Kidney (tissue), 22 donors: ENCODE measurements at places on chromosomes 2 and 18.

DNA sequence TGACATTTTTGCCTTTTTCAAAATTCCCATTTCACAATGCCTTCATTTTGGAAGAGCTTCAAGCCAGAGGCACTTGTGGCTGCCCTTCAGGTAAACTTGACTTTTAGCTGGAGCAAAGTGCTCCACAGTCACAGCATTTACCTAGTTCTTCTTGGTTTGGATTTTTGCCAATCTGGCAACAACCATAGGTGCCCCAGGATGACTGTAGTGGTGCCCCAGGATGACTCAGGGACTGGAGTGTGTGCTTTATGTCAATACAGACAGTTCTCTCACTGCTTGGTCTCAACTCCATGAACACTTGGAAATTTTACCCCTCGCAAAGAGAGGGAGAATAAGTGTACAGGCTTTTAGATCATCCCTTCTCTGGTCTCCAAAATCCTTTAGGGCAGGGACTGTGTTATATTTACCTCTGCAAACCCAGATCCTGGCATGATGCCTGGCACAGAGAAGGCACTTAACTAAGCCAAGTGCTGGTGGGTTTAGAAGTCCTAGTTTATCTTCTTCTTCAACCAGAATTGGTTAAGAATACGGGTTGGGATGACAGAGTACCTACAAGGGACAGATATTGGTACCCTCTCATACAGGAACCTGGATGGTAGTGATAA lies 15.3 kb upstream of the PTPN4 start:
- DNase-seq = no peak

DNA sequence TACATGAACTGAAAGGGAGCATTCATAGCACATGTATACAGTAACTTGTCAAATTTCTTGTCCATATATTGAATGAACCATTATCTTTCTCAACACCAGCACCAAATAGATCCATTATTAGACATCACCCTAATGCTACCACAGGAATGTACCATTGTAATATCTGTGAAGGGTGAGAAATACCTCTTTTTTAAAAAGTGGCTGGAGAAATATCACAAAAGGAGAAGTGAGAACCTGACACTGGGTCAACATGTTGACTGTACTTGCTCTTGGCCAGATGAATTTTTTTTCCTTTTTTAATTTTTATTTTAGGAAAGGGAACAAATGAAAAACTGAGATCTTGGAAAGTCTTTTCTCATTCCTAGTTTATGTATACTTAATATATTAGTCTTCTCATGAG lies 63.5 kb downstream of the CAVIN2 start:
- DNase-seq = no peak

- no peak for DNase-seq
Observed at GRCh38 chr2:171210864-171211431, 50.3 kb upstream of the TLK1 start.

DNA sequence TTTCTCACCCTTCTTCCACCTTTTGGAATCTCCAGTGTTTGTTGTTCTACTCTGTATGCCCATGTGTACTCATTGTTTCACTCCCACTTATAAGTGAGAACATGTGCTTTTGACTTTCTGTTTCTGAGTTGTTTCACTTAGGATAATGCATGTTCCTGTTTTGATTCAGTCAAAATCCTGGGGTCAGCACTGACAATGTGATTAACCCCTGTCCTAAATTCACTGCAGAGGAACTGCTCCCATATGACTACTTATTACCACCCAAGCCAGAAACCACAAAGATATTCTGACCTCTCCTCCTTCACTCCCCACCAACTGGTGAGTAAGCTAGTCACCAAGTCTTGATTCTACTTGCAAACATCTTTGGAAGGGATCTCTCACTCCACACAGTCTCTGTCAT lies 251.4 kb upstream of the TCF4 start:
- DNase-seq = no peak

GRCh38 chr2:68336192-68336591 lies 16.4 kb upstream of the CNRIP1 start:
- no peak for DNase-seq
